Right renal pelvis (tissue), 4 donors: ENCODE measurements at places on chromosomes 6 and 20. TPM values are rescaled to one million over a fixed set of nuclear protein-coding genes. Genes with fewer than 3 reads are reported as not detected.

The C6orf132 gene
- polyA plus RNA-seq: 4.6 TPM

The HNF4A gene
- 46.5 TPM for polyA plus RNA-seq

The WFDC10B gene
- polyA plus RNA-seq: not detected

The PLN gene
- polyA plus RNA-seq: 6.8 TPM

The GRIK2 gene
- 15.8 TPM for polyA plus RNA-seq

The TTK gene
- polyA plus RNA-seq: 23.1 TPM

The MYH7B gene
- polyA plus RNA-seq: 0.79 TPM

The CLPSL1 gene
- 0.74 TPM for polyA plus RNA-seq

The PRDM1 gene
- polyA plus RNA-seq: 2.3 TPM

The RBM24 gene
- 1.1 TPM for polyA plus RNA-seq

The ZNF311 gene
- 6.8 TPM for polyA plus RNA-seq

The OPN5 gene
- polyA plus RNA-seq: 0.52 TPM

The ERVFRD-1 gene
- 0.25 TPM for polyA plus RNA-seq

The DNAH8 gene
- polyA plus RNA-seq: 0.17 TPM

The GRM1 gene
- polyA plus RNA-seq: 0.20 TPM

The MEP1A gene
- polyA plus RNA-seq: not detected

The AGER gene
- 26.6 TPM for polyA plus RNA-seq

The HUS1B gene
- not detected for polyA plus RNA-seq

The CALHM5 gene
- polyA plus RNA-seq: 3.7 TPM
